DMS 273 treated with DMSO at 0.1 percent for 48 hours (cell line): ENCODE measurements at places on chromosomes 16 and 17.

DNA sequence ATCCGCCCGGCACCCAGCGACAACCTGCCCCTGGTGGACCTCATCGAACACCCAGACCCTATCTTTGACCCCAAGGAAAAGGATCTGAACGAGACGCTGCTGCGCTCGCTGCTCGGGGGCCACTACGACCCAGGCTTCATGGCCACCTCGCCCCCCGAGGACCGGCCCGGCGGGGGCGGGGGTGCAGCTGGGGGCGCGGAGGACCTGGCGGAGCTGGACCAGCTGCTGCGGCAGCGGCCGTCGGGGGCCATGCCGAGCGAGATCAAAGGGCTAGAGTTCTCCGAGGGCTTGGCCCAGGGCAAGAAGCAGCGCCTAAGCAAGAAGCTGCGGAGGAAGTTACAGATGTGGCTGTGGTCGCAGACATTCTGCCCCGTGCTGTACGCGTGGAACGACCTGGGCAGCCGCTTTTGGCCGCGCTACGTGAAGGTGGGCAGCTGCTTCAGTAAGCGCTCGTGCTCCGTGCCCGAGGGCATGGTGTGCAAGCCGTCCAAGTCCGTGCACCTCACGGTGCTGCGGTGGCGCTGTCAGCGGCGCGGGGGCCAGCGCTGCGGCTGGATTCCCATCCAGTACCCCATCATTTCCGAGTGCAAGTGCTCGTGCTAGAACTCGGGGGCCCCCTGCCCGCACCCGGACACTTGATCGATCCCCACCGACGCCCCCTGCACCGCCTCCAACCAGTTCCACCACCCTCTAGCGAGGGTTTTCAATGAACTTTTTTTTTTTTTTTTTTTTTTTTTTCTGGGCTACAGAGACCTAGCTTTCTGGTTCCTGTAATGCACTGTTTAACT lies 1.0 kb downstream of the NOG start:
- peak; percentile 13 for DNase-seq

DNA sequence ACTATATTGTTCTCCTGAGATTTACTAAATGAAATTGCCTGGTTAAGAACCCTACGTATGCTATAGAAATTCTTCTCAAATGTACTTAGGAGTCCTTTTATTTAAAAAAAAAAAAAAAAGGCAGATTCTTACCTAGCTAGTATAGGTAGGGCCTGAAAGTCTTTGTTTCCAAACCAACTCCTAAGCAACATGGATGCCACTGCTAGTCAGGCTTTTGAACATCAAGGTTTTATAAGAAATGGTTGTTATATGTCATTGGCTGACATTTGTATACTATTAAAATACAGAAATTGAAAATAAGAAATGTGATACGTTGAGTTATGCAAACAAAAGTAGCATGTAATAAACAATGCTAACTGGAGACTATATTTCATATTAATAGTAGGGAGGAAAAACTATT lies 1.2 kb downstream of the EVI2A start:
- no peak for DNase-seq

GRCh38 chr17:29095439-29095838 lies 52.5 kb downstream of the PIPOX start:
- DNase-seq: no peak

DNA sequence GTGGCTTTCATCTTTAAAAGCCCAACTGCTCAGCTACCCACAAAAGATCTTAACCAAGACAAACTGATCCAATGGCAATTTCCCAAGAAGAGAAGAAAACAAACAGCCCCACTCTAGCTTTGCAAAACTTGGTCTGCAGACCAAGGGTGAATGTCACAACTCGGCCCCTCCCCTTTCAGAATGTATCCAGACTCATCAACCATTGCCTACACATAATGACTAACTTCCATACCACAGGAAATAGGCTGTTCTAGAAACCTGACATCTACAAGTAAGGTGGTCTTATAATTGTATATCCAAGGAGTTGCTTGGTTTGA lies 16.0 kb downstream of the DCUN1D3 start:
- no peak for DNase-seq

- no peak for DNase-seq
Measured at GRCh38 chr16:20626966-20627365, 50.8 kb upstream of the ACSM2B start.
